Stimulated activated CD8-positive, alpha-beta memory T cell treated with anti-CD3 and anti-CD28 coated beads, Interleukin-4, amount 100 ng/mL, for 1 hour (primary cell): ENCODE measurements at places on chromosomes 7 and 10.

DNA sequence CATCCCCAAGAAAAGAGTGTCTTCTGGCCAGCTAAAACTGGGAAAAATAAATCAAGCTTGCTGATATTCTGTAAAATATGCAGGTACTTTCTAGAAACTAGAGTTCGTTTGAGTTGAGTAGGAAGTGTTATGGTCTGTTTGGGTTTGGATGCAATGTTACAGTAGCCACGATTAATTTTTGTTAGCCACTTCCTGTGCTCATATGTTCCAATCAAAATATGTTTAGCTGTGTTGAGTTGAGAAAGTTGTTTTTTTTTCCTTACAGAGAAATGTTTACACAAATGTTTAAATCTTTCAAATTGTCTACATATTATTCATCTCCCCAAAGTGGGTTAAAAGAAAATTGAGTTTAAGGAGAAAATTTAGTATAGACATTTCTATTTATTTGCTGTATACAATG lies 11.3 kb upstream of the LAMB1 start:
- DNase-seq: no peak

GRCh38 chr10:86684331-86685097 lies 16.2 kb downstream of the LDB3 start:
- no peak for DNase-seq

DNA sequence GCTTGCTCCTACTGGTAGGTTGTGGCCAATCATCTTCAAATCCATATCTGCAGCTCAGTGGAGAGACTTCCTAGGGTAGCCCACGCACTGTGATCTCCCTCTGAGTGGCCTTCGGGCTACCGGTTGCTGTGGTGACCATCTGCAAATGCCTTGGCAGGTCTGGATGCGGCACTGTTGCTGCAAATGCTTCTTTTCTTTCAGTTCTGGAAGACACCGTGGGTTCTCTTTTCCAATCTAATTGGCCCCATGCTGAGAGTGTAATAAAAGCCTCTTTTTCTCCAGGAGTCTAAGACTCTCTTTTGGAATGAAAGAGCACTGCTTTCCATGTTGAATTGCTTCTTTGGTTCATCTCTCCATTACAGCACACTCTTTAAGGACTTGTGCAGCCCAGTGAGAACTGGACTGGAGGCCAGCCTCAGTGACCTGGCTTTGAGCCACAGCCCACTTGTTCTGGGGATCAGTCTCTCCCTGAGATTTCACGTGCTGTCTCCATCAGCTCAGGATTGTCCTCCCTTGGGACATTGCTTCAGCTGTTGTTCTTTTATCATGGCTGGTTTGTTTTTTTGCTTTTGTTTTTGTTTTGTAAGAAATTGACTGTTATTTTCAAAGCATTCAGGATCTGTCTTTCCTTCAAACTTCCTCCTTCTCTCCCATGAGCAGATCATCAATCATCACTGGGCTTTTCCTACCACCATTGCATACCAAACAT lies 286.6 kb downstream of the BMPER start:
- DNase-seq: no peak

DNA sequence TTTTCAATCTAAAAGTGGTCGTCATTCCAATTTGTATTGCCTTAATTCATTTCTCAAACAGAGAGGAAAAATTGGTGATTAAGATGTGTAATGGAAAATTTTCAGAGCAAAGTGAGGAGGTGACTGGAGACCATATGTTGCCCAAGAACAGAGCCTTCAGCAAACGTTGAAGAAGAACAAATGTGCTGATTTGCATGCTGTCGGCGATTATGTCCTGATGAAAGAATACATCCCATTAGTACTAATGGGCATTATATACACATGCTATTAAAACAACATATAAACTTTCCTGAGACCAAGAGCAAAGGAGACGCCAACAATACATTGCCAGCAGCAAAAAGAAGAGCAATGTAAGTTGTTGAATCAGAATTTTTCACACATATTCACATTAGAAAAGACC lies 100.0 kb upstream of the ARID5B start:
- no peak for DNase-seq

GRCh38 chr10:64014281-64014680 lies 493.1 kb downstream of the REEP3 start:
- no peak for DNase-seq

- DNase-seq: no peak
Observed at GRCh38 chr10:110042181-110042580, 34.4 kb downstream of the ADD3 start.

GRCh38 chr7:98021588-98022351 lies 31.8 kb upstream of the OCM2 start:
- DNase-seq: peak; percentile 68

- DNase-seq: no peak
Observed at GRCh38 chr10:107728807-107729206, 564.3 kb upstream of the SORCS1 start.

DNA sequence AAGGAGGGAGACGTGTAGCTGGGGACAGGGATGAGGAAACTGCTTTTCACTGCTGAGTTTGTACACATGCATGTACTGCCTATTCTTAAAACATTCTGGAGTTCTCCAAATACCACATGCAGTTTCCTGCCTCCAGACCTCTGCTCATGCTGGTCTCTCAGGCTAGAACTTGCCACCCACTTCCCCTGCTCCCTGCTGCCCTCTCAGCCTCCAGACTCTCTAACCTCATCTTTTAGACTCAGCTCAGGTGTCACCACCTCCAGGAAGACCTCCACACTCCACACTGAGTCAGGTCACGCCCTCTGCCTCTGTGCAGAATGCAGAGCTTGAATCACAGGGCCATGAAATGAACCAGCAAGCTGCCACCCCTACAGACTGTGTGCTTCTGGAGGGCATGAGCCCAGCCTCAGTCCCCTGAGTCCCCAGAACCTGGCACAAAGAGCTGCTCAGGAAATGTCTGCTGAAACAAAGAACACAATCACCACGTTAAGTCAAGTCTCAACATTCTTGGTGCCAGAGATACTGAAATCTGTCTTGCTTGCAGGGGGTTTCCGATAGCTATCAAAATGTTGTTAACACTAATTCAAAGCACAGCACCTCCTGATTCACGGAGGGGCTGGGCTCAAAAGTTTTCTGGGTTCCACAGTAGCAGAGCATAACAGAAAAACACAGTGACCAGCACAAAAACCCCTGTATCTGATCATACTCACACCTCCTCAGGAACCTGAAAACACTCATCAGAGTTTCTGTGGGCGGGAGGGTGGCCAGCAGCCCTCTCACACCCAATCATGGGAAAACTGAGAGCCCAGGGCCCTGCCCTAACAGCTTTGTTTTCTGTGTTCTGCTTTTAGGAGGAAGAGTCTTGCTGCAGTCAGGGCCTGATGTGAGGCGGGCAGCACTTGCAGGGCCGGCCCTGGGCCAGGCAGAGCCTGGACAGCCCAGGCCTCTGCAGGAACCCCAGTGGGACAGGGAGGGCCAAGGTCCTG lies 21.1 kb downstream of the FAM53B start:
- DNase-seq: no peak

DNA sequence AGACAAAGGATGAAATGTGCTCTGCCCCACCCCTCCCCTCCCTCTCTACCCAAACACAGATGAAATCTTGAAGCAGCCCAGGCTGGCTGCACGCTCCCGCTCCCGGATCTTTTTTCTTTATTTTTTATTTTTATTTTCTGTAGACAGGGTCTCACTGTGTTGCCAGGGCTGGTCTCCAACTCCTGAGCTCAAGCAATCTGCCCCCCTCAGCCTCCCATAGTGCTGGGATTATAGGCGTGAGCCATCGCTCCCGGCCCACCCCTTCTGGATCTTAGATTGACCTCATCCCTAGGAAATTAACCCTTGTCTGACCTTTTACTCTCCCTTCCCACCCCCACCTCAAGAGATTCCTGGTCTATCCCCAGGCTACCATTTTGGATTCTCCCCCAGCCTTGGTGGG lies 14.3 kb downstream of the TACR2 start:
- no peak for DNase-seq

DNA sequence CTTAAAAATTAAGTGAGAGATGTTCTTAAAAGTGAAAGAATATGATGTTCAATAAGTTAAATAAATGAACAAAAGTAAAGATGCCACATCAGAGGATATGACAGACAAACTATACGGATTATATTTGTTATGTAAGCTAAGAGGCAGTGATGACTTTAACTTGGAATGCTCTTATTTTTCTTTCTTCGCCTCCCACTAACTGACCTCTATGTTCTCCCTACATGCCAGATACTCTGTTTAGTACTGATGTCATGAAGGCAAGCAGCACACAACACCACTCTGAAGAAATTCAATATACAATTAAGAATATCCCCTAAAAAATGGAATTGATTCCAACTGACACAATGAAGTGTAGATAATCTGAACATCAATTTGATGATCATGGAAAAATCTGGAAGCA lies 223.4 kb downstream of the DOCK4 start:
- no peak for DNase-seq

DNA sequence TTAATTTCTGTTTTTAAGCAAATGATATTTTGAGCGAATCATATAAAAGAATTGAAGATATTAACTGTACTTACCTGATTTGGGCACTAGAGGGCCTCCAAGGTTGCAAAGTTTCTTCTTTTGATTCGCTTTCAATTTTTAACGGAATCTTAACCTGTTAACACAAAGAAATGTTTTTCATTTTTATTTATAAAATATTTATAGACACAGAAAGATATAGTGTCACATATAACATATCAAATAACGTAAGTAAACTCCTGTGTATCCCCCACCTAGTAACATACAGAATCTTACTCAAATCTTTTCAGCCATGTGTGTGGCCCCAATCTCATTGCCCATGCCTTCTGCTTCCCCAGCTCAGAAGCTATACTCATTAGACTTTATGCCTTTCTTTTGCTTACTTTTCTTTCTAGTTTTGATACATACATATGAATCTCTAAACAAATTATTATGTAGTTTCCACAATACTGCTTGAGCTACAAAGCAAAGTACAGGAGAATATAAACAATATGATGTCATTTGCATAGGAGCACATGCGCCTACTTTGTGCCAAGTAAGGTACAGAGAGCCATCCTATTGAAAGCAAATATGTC lies 49.5 kb upstream of the ZPBP start:
- no peak for DNase-seq

- DNase-seq: no peak
Observed at GRCh38 chr10:45152726-45153125, 152.0 kb downstream of the ZNF22 start.

DNA sequence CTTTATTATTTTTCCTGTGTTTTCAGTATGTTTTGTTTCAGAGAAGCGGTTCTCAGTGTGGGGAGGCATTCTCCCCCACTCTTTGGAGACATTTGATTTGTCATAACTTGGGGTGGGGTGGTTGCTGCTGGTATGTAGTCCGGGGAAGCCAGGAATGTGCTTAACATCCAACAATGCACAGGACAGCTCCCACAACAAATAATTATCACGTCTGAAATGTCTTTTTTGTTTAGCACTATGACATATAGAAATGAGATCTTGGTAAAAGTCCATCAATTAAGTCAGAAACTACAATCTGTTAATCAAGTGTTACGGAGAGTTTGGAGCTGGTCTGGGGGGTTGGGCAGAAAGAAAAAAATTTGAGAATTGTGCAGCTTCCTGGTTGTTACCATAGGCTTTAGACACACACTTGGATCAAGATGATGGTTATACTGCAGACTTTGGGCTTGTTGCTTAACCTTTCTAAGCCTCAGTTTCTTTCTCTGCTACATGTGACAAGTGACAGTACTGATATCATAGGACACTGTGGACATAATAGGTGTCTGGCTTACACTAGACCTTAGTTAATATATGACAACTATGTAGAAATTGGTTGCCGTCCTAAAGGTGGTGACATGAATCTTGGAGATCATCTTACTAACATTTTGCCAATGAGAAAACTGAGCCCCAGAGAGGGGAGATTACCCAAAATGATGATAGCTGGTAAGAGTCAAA lies 113.7 kb downstream of the LRMDA start:
- no peak for DNase-seq

GRCh38 chr10:21528236-21529031 lies 3.0 kb upstream of the SKIDA1 start:
- no peak for DNase-seq

GRCh38 chr7:30134611-30135300 lies at the start of gene MTURN:
MTURN (plus strand) TSS chr7:30134986; CDS start chr7:30135137, 151 bp downstream.
- peak; percentile 69 for DNase-seq

- DNase-seq: no peak
Observed at GRCh38 chr7:154906736-154907355, 96.1 kb downstream of the PAXIP1 start.

- DNase-seq: no peak
Observed at GRCh38 chr10:116510565-116510964, 35.2 kb upstream of the PNLIP start.

DNA sequence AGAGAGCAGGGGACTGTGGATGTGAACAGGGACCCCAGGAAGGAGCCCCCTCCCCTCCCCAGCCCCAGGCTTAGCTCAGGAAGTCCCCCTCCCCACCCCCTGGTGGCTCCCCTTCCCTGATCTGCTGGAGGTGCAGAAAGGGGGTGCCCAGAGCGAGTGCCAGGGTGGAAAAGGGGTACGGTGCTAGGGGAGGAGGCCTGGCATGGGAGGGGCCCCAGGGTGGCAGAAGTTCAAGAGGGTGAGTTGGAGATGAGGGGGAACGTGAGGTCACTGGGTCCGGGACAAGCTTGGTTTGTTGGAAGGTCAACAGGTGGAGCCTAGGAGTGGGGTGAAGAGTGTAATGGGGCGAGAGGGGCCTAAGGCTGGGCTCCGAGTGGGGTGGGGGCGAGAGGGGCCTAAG lies 21.5 kb upstream of the TBL2 start:
- DNase-seq: no peak

GRCh38 chr10:27035163-27035562 lies 65.1 kb downstream of the ANKRD26 start:
- DNase-seq: no peak

DNA sequence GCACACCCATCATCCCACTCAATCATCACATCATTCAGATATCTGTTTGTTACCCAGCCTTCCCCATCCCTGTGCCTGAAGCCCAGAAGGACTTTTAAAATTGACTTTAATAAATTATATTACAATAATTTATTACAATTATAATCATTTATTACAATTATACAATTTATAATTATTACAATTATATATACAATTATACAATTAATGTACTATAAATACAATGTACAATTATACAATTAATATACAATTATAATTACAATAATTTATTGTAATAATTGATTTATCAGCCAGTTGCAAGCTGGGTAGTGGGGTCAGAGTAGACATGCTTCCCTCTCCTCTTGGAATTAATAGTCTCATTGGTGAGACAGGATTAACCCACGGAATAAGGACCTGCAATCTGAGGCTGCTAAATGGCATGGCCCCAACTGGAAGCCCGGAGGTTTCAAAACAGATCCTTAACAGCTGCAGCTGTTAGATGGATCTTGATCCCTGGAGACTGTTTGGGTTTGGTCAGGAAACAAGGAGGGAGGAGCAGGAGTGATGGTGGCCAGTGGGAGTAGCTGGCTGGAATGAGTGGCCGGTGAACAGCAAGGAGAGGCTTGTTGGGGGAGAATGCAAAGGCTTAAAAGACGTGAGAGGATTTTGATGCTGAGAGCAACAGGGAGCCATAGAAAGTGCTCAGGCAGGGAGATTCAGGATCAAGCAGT lies 402.8 kb upstream of the PODXL start:
- no peak for DNase-seq

DNA sequence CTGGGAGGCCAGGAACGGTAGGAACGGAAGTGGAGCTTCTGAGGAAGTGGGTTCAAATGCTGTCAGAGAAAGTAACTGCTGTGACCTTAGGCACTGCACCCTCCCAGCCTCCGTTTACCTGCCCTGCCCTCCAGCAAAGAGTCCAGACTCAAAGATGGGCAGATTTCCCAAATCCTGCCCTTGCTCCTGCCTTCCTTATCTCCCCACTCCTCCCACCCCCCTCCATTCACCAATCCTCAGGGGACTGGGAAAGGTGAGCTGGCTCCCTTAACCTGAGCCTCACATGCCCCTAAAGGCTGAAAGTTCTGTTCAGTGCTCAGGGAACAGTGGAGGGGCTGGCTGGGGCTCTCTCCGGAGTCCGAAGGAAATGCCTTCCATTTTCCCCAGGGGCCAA lies 161.6 kb downstream of the SH3PXD2A start:
- no peak for DNase-seq
